ENCODE measurements at places on chromosomes 5 and 9. TPM values are rescaled to one million over a fixed set of nuclear protein-coding genes. Genes with fewer than 3 reads are reported as not detected.

The OBP2B gene
- total RNA-seq = not detected

GRCh38 chr9:93964685-93965084 is 9.5 kb upstream of the BARX1 start:
- no peak for DNase-seq
- peaks cover 26% of the 10 kb centered on the region for H3K4me1 ChIP-seq
- no peaks in the 10 kb centered on the region for H3K36me3 ChIP-seq
- no peak overlapping the region for H3K27ac ChIP-seq
- peaks cover 30% of the 10 kb centered on the region for H3K27me3 ChIP-seq

DNA sequence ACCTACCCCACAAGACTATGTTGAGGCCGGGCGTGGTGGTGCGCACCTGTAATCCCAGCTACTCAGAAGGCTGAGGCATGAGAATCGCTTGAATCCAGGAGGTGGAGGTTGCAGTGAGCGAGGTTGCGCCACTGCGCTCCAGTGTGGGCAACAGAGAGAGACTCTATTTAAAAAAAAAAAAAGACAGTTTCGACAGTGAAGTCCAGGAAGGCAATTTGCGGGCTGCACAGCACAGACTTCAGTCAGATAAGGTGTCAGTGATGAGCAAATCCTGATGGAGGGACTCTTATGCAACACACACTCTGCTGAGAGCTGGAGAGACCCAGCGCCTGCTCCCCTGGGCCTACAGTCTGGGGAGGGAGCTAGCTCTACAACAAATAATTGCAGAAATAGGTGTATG is 14.2 kb downstream of the CCNJL start:
- no peak for DNase-seq
- no peaks in the 10 kb centered on the region for H3K4me1 ChIP-seq
- H3K27ac ChIP-seq = no peak overlapping the region
- H3K4me3 ChIP-seq = no peak overlapping the region
- no peaks in the 10 kb centered on the region for H3K36me3 ChIP-seq
- peaks cover 5% of the 10 kb centered on the region for H3K27me3 ChIP-seq

DNA sequence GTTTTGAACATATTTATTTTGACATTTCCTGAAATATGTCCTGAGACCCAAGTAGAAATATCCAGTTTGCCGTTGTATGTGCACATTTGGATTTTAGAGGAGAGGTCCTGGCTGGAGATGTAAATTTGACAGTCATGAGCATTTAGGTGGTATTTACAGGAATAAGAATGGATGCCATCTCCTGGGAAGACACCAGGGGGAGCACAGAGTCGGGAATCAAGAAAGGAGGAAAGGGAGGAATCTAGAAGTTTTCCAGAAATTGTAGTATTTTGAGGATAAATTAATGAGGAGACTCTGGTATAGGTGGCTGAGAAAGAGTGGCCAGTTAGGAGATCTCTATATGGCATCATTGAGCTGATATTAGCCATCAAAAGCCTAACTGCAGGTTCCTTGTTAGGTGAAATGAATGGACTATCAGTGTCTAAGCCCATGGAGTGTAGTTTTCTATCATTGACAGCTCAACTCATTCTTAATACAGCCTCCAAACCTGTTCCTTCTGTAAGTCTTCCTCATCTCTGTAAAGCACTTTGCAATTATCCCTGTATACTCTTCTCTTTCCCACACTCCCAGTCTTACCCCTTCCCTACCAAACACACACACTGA is 7.2 kb downstream of the GAPT start:
- H3K27ac ChIP-seq = no peak overlapping the region
- no peak for DNase-seq
- no peak overlapping the region for H3K4me3 ChIP-seq
- peaks cover 6% of the 10 kb centered on the region for H3K4me1 ChIP-seq

DNA sequence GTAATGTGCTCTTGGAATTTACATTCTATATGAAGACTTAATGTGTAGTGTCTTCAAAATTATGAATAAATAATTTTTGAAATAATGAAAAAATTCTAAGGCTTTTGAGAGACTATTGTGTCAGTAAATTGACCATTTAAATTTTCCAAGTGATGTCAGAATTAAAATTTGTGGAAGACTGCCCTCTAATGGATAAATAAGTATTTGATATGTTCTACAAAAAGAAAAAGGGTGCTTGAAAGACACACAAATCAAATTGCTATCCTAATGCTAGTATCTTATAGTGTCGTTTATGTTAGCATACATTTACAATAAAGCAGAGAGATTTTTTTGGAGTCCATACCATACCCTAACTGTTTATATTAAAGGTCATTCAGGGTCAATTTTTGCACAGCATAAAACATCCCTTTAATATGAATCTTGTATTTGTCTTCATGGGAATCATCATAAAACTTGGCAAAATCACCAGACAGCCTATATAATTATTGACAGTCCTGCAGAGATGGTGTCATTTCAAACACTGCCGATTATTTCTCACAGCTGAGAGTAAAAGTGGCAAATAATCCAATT is 120.8 kb upstream of the SLC27A6 start:
- H3K36me3 ChIP-seq = no peaks in the 10 kb centered on the region
- H3K4me1 ChIP-seq = no peaks in the 10 kb centered on the region
- no peaks in the 10 kb centered on the region for H3K27me3 ChIP-seq
- H3K4me3 ChIP-seq = no peak overlapping the region
- H3K27ac ChIP-seq = no peak overlapping the region

DNA sequence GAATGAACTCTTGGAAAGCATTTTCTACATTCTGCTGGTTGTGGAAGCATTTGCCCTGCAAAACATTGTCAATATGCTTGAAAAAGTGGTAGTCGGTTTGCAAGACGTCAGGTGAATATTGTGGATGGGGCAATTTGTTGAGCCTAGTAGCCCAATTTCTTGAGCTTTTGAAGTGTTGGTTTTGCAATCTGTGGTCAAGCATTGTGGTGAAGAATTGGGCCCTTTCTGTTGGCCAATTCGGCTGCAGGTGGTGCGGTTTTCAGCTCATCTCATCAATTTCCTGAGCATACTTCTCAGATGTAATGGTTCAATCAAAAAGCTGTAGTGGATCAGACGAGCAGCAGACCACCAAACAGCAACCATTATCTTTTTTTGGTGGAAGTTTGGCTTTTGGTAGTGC is 426.8 kb upstream of the CDH9 start:
- H3K4me1 ChIP-seq = no peaks in the 10 kb centered on the region
- no peaks in the 10 kb centered on the region for H3K36me3 ChIP-seq
- no peak overlapping the region for H3K4me3 ChIP-seq
- no peak for DNase-seq

The HINT2 gene
- total RNA-seq = 74.7 TPM

- no peaks in the 10 kb centered on the region for H3K27me3 ChIP-seq
- H3K4me1 ChIP-seq = peaks cover 16% of the 10 kb centered on the region
- H3K36me3 ChIP-seq = peaks cover 49% of the 10 kb centered on the region
- H3K4me3 ChIP-seq = no peak overlapping the region
- H3K27ac ChIP-seq = no peak overlapping the region
- no peak for DNase-seq
These were observed 74.2 kb upstream of the SUSD1 start for GRCh38 chr9:112249277-112249676.

DNA sequence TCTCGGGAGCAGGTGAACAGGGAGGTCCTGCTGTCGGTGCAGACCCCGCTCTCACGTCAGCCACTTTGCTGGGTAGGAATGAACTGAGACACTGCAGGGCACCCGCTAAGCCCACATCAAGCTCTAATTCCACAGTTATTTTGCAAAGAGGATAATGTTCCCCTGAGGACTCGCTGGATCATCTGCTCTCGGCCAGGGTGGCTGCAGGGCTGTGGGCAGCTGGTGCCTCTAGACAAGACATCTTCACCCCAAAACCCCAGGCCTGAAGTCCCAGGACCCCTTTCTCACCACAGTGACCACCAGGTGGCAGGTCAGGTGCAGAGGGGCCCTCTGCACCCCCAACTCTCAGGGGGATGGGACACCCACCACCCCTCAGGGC is 135.1 kb upstream of the PPP1R26 start:
- H3K4me3 ChIP-seq = no peak overlapping the region
- H3K27me3 ChIP-seq = no peaks in the 10 kb centered on the region
- no peak for DNase-seq

- peaks cover 4% of the 10 kb centered on the region for H3K27me3 ChIP-seq
- DNase-seq = no peak
- H3K4me3 ChIP-seq = no peak overlapping the region
These were observed 260.0 kb downstream of the RAB3C start for GRCh38 chr5:58842852-58843251.

DNA sequence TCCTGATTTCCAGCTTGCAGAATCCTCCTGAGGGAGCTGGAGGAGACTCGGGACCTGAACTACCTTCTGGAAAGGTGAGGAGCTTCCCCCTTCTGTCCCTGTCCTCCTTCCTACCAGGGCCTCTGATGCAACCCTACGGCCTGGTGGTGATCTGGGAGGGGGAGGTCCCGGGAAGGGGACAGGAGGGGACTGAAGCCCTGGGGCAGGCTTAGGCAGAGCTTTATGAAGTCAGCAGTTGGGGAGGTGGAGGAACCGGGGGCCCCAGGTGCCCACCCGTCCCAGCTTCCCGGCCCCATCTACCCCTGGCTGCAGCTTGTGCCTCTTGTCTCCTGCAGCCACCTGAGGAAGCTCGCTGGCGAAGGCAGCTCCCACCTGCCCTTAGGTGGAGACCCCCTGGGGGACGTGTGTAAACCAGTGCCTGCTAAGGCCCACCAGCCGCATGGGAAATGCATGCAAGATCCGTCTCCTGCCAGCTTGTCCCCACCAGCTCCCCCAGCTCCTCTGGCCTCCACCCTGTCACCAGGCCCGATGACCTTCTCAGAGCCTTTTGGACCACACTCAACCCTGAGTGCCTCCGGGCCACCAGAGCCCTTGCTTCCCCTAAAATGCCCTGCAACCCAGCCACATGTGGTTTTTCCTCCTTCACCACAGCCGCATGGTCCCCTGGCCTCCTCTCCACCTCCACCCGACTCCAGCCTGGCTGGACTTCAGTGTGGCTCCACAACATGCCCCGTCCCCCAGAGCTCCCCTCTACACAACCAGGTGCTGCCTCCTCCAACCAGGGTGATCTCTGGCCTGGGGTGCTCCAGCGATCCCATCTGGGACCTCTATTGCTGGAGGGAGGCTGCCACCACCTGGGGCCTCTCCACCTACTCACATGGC is 2.1 kb downstream of the SPATA31E1 start:
- no peaks in the 10 kb centered on the region for H3K4me1 ChIP-seq
- no peaks in the 10 kb centered on the region for H3K36me3 ChIP-seq
- no peak overlapping the region for H3K4me3 ChIP-seq
- H3K27ac ChIP-seq = no peak overlapping the region
- no peak for DNase-seq
- no peaks in the 10 kb centered on the region for H3K27me3 ChIP-seq

DNA sequence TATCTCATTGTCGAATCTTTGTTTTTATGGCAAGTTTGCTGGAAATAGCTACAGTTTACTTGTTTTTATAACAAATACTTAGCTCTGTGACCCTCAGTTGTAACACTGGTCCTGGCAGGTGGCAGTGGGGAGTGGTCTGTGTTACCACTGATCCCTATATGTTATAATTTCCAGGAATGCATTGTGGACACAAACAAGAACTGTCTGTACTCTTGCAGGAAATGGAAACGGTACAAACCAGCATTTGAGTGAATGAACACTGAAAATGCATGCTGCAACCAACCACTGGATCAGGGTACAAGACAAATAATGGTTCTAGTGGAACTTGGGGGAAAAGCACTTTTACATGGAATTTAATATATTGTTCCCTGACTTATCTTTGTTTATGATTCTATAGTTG is 66.5 kb upstream of the PJA2 start:
- H3K36me3 ChIP-seq = no peaks in the 10 kb centered on the region
- no peaks in the 10 kb centered on the region for H3K4me1 ChIP-seq
- no peak for DNase-seq
- H3K4me3 ChIP-seq = no peak overlapping the region
- peaks cover 4% of the 10 kb centered on the region for H3K27me3 ChIP-seq
- H3K27ac ChIP-seq = no peak overlapping the region

GRCh38 chr9:92614123-92614510 is 55.8 kb downstream of the IPPK start:
- H3K27ac ChIP-seq = no peak overlapping the region
- no peak for DNase-seq
- no peak overlapping the region for H3K4me3 ChIP-seq
- peaks cover 40% of the 10 kb centered on the region for H3K36me3 ChIP-seq
- no peaks in the 10 kb centered on the region for H3K27me3 ChIP-seq
- H3K4me1 ChIP-seq = no peaks in the 10 kb centered on the region

DNA sequence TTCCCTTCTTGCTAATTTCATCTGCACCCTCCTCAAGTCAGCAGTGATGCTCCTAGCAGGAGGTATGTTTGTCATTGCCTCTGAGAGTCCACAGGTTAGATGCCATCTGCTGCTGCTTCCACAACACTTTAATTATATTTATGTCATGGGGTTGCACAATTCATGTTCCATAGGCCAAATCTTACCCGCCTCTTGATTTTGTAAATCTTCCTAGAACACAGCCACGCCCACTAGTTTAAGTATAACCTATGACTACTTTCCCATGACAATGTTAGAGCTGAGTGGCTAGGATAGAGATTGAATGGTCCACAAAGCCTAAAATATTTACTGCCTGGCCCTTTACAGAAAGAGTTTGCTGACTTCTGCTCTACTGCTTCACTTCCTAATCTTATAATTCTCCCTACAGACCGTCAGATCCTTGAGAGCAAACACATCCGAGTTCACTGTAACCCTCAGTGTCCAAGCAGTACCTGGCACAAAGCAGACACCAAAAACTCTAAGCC is 21.1 kb downstream of the LIFR start:
- H3K4me3 ChIP-seq = no peak overlapping the region
- no peaks in the 10 kb centered on the region for H3K36me3 ChIP-seq
- peaks cover 28% of the 10 kb centered on the region for H3K27me3 ChIP-seq

GRCh38 chr5:97004423-97005060 is 68.7 kb downstream of the LNPEP start:
- H3K36me3 ChIP-seq = peaks cover 28% of the 10 kb centered on the region
- H3K4me3 ChIP-seq = no peak overlapping the region
- H3K4me1 ChIP-seq = peaks cover 17% of the 10 kb centered on the region

- H3K27ac ChIP-seq = no peak overlapping the region
- peaks cover 41% of the 10 kb centered on the region for H3K4me1 ChIP-seq
- H3K27me3 ChIP-seq = peaks cover 9% of the 10 kb centered on the region
- no peaks in the 10 kb centered on the region for H3K36me3 ChIP-seq
- no peak overlapping the region for H3K4me3 ChIP-seq
These were observed 7.6 kb downstream of the SPRY4 start for GRCh38 chr5:142317173-142317572.

- no peaks in the 10 kb centered on the region for H3K4me1 ChIP-seq
- no peak for DNase-seq
- no peak overlapping the region for H3K27ac ChIP-seq
- H3K36me3 ChIP-seq = no peaks in the 10 kb centered on the region
- H3K4me3 ChIP-seq = no peak overlapping the region
These were observed 106.6 kb upstream of the PJA2 start for GRCh38 chr5:109516390-109516789.

GRCh38 chr9:127567035-127567729 is 44.9 kb upstream of the STXBP1 start:
- H3K27ac ChIP-seq = peak overlapping the region; percentile 23
- no peaks in the 10 kb centered on the region for H3K27me3 ChIP-seq

DNA sequence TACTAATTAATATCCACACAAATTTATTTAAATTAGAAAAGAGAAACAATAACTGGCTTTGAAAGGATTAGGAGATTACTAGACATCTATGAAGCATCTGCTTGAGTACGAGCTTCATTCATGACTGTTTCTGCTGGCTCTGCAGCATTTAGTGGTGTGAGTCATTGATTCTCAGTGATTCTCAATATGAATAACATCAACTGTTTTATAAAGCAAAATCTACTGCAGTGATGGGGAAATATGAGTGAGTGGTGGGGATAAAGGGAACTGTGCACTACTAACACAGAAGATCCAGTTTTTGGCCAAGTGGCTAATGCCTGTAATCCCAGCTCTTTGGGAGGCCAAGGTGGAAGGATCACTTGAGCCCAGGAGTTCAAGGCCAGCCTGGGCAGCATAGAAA is 8.4 kb downstream of the FNBP1 start:
- no peaks in the 10 kb centered on the region for H3K27me3 ChIP-seq
- no peak overlapping the region for H3K4me3 ChIP-seq
- peaks cover 85% of the 10 kb centered on the region for H3K4me1 ChIP-seq
- DNase-seq = no peak
- H3K27ac ChIP-seq = peak overlapping the region; percentile 78

Data from activated CD8-positive, alpha-beta T cell treated with anti-CD3 and anti-CD28 coated beads, Interleukin-2, amount 10 ng/mL, durations not matched to agents 7 days and 5 days (primary cell).